ENCODE measurements at places on chromosomes 4 and X.

GRCh38 chr4:26039639-26040359 is 125.8 kb downstream of the SMIM20 start:
- DNase-seq, result no peak

GRCh38 chr4:129254526-129254925 is 158.6 kb downstream of the C4orf33 start:
- DNase-seq, result no peak

DNA sequence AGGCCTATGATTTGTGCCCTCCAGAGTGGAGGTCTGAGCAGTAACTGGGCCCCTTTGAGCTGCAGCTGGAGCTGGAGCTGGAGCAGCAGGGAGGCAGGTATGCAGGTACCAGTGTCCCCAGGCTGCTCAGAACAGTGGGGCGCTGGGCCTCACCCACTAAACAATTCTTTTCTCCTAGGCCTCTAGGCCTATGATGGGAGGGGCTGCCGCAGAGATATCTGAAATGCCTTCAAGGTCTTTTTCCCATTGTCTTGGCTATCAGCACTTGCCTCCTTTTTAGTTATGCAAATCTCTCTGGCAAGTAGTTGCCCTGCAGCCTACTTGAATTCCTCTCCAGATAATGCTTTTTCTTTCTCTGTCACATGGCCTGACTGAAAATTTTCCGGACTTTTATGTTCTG is 79.7 kb upstream of the OTUD4 start:
- DNase-seq, result no peak

DNA sequence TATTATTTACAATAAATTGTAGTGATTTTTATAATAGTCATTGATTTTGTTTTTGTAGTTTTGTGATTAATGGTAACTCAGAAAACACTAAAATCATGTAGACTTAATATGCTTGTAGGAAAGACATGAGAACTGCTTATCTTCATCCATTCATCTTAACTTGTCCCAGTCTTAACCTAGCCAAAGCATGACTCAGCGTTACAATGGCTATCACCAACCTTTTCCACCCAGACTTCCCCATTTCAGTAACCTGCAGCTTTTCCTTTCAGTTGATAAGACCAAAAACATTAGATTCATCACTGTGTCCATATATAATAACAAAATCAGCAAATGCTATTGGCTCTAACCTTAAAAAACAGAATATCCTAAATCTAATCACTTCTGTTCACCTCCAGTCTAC is 106.2 kb upstream of the KLF8 start:
- no peak for DNase-seq

GRCh38 chr4:44978020-44978419 is 251.7 kb upstream of the GNPDA2 start:
- DNase-seq, result no peak

- DNase-seq, result no peak
Measured at GRCh38 chrX:119429471-119429870, 30.3 kb downstream of the SLC25A43 start.

DNA sequence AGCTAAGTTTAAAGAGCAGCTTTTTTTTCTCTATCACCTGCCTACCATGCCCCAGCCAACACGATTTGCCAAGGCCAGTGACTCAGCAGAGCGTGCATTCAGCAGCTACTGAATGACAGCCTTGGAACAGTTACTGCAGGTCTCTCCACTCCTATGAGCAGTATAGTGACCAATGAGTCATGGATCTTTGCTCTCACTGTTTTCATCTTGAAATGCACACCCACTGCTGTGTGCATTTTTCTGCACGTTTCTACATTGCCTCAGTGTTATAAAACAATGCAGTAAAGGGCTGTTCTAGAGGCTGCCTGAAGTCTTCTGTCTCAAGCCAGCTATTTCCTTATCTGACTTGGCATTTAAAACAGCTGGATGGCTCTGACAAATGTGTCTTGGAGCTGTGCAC is 66.0 kb upstream of the C4orf54 start:
- DNase-seq, result no peak
